ENCODE measurements at places on chromosomes 5 and 9.

- no peak for DNase-seq
These were observed 75.4 kb upstream of the ARAP3 start for GRCh38 chr5:141757402-141757801.

DNA sequence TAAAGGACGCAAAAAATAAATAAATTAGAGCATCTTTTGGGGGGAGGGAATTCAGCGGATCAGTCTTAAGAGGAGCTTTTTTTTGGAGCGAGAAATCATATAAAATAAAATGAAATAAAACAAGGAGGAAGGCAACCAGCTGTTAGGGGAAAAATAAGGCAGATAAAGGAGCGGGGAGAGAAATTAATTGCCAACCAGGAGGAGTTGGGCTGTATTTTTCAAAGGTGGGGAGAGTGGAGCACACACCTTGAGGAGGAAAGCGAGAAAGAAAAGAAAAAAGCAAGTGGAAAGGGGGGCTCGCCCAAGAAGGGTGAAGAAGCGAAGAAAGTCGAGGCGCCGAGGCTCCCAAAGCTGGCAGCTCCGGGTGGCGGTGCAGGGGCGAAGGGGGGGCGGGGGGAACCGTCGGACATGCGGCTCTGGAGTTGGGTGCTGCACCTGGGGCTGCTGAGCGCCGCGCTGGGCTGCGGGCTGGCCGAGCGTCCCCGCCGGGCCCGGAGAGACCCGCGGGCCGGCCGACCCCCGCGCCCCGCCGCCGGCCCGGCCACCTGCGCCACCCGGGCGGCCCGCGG lies at the start of gene PAPPA:
Gene PAPPA, plus strand, starts transcription at position 27 of the 569 bp plus-strand sequence. Its CDS starts 382 bp downstream, at position 409.
- DNase-seq = no peak

GRCh38 chr5:93072831-93073459 lies 508.1 kb downstream of the NR2F1-AS1 start:
- DNase-seq = no peak

- DNase-seq = no peak
These were observed 65.2 kb downstream of the TRIO start for GRCh38 chr5:14208071-14209021.

DNA sequence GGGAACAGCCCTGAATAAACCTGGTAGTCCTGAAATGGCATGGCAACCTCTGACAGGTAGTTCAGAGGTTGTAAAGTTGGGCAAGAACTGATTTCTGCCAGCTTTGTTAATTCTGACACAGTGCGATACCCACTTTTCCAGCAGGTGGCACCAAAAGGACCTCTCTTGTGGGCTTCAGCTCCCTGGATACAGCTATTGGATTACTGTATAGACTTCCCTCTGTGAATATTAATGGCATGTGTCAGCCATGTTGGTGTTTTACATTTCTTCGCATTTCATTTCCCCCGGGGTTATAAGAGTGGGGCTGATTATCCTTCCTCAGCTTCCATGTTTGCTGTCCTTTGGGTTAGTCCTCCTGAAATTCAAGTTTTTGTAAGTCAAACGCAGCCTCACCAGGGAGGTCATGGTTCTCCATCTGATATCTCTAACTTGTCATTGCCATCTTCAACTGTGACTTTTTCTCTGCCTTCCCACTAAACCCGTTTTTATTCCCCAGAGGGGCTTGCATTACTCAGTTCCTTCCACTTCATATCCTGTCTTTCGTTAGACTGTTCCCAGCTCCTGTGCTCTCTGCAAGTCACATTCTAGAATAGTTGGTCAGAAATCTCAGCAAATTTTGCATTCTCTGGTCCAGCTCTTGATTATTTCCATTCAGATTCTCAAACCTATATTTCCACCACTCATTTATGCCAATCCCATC lies 135.6 kb downstream of the LIFR start:
- no peak for DNase-seq

DNA sequence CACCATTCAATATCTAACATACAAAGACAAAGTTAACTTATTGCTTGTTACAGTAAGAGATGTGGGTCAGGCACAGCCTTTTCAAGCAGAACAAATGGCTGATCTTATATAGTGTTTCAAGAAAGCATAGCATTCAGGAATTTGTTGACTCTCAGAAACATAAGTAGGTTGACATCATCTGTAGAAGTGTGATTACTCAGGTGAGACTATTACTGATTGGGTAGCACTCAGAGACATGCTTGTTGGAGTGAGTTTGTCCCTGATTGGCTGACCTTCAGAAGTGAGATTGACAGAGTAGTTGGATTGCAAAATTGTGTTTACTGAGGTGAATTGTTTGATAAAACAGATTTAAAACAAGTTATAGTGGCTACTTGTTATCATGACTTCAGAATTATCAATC lies 30.7 kb upstream of the TNPO1 start:
- DNase-seq = no peak

DNA sequence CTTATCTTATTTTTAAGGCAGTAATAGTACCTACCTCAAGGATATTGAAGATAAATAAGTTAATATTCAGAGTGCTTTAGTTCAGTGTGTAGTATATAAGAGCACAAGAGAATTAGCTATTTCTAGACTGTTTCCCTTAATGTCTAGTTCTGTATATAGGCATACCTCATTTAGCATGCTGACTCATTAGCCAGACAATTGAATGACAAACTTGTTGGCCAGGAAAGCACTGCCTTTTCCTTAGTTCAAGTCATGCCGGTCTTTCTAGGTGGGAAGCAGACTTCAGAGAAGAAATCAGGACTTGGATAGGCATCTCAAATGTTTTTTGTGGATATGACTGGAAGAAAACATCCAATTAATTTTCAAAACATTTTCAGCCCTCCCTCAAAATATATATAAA lies 3.2 kb upstream of the FBXO4 start:
- no peak for DNase-seq

- no peak for DNase-seq
These were observed 34.7 kb downstream of the CSNK1G3 start for GRCh38 chr5:123546657-123547056.

GRCh38 chr5:1119312-1119831 lies 7.5 kb upstream of the SLC12A7 start:
- no peak for DNase-seq

DNA sequence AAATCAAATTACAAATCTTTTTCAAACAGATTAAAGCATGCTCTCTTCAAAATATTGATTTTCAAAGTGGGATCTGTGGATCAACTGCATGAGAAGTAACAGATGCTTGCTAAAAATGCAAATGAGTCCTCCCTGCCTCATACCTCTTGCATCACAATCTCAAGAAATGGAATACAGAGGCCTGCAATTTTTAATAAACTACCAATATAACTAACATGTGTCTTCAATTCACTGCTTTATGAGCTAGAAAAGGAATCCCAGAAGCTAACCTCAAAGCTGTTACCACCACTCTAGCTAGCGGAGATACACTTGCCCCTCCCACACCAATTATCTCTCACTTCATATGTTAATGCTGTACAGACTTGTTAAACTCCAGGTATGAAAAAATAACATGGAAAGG lies 9.6 kb downstream of the OR13C5 start:
- no peak for DNase-seq

GRCh38 chr5:181187500-181188213 lies 17.3 kb downstream of the TRIM7 start:
- no peak for DNase-seq

DNA sequence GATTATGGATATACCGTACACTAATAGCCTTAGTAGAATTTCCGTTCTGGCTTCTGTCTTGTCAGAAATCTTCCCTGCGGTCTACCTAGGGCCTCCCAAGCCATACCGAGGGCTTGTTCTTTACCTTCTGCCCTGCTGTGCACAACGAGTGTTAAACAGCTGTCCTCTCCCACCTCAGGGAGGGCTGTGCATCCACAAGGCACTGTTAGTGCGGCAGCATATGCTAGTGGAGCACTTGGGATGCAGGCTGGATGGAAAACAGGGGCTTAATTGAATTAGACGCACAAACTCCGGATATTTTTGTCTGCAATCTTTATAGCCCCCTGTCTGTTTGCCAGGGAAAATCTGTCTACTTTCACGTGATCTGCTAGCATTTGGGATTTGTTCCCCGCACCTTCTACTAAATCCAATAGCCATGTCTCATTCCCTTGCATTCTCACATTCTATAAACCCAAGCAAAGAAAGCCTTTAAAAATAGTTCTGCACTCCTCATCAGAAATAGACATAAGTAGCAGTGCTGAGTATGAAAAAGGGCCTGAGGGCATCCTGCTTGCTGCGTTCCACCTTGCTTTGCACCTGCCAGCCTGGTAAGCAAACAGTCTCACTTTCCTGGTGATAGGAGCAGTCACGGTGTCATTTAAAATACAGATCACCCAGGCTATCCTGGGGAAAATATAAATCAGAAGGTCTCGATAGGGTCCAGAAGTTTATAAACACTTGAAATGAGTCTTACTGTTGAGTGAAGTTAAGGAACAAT lies 382.6 kb downstream of the RASEF start:
- no peak for DNase-seq

GRCh38 chr9:109857336-109857735 lies 77.3 kb downstream of the PALM2AKAP2 start:
- no peak for DNase-seq

GRCh38 chr9:123640792-123641222 lies 284.8 kb downstream of the CRB2 start:
- DNase-seq = no peak

- DNase-seq = no peak
These were observed 39.5 kb upstream of the HSPB3 start for GRCh38 chr5:54415896-54416601.

DNA sequence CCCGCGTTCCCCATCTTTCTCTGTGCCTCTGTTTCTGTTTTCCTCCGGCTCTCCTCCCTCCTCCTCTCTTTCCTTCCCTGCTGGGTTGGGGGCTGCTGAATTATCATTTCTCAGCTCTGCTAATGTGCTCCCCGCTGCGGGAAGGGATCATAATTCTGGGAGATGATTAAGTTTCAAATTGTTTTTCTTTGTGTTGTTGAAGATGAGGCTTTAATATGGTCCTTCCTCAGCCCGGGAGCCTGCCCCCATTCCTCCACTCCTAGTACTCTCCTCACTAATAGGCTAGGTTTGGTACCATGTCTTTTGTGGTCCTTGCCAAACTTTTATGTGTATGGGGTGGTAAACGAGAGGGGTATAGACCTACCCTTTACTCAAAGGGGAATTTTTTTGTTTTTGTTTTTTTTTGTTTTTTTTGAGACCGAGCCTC lies 5.7 kb upstream of the PCDH1 start:
- DNase-seq = no peak

DNA sequence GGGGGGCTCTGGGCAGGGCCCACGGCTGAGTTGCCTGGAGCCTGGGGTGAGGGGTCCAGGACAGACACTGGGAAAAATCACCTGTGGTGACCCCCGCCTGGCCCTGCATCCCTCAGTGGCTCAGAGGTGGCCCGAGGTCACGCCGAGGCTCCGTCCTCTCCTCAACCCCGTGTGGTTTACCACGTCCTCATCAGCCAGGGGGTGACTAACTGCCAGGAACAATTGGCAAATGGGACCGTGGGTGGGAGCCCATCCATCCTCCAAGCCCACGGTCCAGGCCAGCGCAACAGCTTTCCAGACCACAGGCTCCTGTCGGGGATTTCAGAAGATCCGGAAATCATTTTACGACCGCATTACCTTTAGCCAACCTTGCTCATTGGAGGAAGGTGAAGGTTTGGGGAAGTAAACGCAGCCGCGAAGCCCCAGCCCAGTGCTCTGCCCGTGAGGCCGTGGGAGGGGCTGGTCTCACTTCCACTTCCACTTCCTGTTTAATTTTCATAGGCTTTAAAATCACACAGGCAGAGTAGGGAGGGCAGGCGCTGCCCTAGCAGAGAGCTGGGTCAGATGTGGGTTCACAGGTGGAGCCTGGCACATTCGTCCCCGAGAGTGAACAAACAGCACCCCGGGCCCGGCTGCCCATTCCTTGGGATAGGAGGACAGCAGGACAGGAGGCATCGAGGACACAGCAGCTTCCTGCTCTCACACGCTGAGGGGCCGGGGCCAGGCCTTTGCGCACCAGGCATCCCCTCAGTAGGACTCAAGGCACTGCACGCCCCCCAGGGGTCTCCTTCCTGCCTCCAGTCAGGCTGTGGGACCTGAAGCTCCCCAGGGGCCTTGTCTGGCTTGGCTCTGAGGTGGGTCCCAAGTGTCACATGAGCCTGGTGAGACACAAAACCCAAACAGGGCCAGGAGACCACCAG lies 19.8 kb upstream of the SLC9A3 start:
- DNase-seq = no peak

- DNase-seq = no peak
These were observed 474.7 kb downstream of the PDE4D start for GRCh38 chr5:59418808-59419207.

DNA sequence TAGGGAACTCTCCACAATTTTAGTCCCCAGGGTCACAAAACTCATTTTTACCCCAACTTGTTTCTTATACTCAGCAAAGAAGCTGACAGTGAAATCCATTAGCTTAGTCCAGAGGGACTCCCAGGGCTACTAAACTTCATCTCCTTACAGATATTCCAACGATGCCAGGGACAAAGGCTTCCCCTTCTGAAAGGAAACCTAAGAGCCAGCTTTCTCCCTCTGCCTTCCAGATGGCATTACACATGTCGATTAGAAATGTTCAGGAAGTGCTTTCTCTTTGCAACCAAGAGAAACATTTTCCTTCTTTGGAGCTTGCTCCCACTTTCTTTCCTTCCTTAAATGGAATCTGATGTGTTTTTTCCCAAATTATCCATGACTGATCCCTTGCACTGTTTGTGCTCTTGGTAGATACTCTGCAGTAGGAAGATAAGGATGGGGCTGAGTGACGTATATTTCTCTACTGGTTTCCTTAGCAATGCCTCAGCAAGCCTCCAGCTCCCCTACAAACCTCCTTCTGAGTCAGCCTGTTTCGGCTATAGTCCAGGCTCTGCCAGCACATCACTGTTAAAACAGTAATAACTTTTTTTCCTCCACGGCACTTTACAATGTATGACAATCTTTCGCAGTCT lies 43.0 kb upstream of the HTR4 start:
- DNase-seq = no peak

DNA sequence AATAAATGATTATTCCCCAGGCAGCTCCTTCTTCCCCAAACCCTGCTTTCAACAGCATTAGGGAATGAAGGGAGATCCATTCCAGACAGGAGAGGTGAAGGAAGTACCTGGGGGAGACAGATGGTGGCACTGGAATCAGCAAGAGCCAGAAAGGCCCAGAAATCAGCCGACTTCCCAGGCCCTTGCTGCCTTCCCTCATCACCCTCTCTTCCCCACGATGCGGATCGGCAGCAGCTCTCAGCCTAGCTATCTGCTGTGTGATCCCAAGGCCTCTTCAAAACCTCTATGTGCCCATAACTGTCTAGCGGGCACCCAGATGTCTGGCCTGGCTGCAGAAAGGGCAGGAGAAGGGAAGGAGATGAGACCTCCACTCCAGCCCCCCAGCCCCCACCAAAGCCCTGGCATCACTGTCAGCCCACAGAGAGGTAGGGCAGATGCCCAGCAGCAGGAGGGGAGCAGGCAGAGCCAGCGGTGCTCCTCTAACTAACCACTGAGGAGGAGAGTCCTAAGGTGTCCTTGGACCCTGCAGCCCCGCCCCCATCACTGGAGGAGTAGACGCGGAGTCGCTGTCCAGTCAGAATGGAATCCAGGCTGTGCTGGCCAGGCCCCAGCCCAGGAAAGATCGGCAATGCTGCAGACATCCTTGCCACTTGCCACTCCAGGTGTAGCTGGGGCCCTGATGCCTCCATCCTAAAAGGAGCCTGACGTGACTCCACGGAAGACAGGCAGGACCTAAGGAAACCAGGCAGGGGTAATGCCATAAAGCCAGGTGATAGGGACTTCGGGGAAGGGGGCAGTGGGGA lies 12.7 kb downstream of the CNTFR start:
- no peak for DNase-seq

GRCh38 chr9:23577611-23578010 lies 248.4 kb downstream of the ELAVL2 start:
- DNase-seq = no peak
